GM23338 (cell line): ENCODE measurements at places on chromosomes 2 and 18. TPM values are rescaled to one million over a fixed set of nuclear protein-coding genes. Genes with fewer than 3 reads are reported as not detected.
A peak's percentile ranks its signal among the peaks of the same experiment; 100 is the strongest.

- no peak overlapping the region for H3K27ac ChIP-seq
- no peak overlapping the region for H3K4me3 ChIP-seq
- no peaks in the 10 kb centered on the region for H3K4me1 ChIP-seq
- H3K36me3 ChIP-seq = no peaks in the 10 kb centered on the region
Observed at GRCh38 chr2:155308367-155309009, 610.0 kb downstream of the KCNJ3 start.

GRCh38 chr2:161709428-161709827 lies 85.2 kb downstream of the SLC4A10 start:
- H3K27me3 ChIP-seq = no peaks in the 10 kb centered on the region
- H3K4me1 ChIP-seq = no peaks in the 10 kb centered on the region
- no peak for DNase-seq
- H3K4me3 ChIP-seq = no peak overlapping the region
- H3K27ac ChIP-seq = no peak overlapping the region

GRCh38 chr18:10249270-10249669 lies 205.2 kb upstream of the APCDD1 start:
- peak; percentile 58 for DNase-seq
- H3K27me3 ChIP-seq = no peaks in the 10 kb centered on the region
- no peak overlapping the region for H3K27ac ChIP-seq
- no peak overlapping the region for H3K4me3 ChIP-seq
- H3K4me1 ChIP-seq = no peaks in the 10 kb centered on the region

TXNDC9 gene
- 48.1 and 54.4 TPM in 2 replicates for total RNA-seq

CLEC4F gene
- not detected in 2 replicates for total RNA-seq

MROH2A gene
- not detected in 2 replicates for total RNA-seq

SERPINB13 gene
- total RNA-seq = not detected in 2 replicates

ANKRD29 gene
- 6.6 and 16.9 TPM in 2 replicates for total RNA-seq

DNA sequence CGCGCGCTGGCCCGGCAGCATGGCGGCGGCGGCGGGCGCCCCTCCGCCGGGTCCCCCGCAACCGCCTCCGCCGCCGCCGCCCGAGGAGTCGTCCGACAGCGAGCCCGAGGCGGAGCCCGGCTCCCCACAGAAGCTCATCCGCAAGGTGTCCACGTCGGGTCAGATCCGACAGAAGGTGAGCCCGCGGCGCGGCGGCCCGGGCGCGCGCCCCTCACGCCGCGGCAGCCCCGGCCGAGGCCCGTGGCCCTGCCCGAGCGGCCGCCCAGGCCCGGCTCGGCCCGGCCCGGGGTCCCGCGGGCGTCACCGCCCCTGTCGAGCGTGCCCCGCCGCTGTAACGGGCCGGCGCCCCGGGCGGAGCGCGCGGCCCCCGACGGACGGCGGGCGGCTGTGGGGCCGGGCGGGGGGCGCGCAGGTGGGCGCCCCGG lies 218 bp downstream of the DGKD start:
- H3K4me3 ChIP-seq = peak overlapping the region; percentile 85; the same call in 1 of the 2 replicates
- H3K4me1 ChIP-seq = peaks cover 5% of the 10 kb centered on the region; the same call in 1 of the 2 replicates
- H3K27me3 ChIP-seq = peaks cover 32% of the 10 kb centered on the region
- no peak for DNase-seq

DNA sequence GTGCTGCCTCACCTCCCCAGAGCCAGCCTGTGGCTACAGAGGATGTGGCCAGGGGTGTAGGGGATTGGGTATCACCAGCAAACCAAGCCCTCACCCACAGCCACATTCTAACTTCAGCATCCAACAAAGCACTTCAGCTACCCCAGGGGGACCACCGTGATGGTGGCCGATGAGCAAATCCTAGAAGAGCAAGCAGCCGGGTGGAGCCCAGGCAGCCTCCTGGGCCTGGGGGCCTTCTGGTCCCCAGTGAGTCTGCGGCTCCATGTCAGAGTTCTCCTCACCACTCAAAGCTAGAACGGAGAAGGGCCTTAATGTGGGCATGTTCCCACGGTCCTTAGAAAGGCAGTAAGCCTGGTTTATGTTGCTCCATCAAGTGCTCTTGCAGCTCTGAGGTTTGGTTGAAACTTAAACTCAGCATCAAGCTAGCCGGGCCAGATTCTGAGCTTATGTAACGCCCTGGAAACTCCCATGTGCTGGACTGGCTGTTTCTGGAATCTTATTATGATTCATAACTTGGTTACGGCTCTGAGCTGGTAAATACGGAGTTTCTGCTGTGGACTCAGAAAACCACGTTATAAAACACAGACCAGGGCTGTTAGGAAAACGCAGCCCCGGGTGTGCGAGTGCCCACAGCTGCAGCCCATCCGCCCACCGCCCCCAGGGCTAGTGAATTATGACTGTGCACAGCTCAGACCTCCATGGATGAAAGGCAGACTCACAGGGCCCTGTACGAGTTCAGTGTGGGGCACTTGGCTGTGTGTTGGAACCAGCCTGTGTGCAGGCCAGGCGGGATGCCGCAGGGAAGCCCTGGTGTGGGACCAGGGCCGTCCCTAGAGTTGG lies 99.8 kb downstream of the SEPTIN10 start:
- H3K27ac ChIP-seq = no peak overlapping the region
- no peak overlapping the region for H3K4me3 ChIP-seq
- no peak for DNase-seq
- H3K27me3 ChIP-seq = no peaks in the 10 kb centered on the region
- H3K4me1 ChIP-seq = no peaks in the 10 kb centered on the region
- no peaks in the 10 kb centered on the region for H3K36me3 ChIP-seq

DNA sequence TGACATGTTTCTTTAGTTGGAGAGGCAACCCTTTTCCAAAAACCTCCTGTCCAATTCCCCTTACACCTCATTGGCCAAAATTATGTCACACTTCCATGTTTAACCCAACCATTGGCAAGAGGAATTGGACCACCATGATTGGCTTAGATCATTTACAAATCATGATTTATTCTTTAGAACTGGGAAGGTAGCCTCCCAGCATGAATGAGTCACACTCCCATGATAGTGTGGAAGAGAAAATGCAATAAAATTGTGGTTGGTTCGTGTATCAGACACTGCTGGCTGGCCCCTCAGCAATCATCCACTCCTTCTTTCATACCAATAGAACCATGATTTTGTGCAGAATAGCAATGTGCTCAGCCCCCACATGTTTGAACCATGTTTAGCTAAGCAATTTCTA lies 156.6 kb upstream of the ACVR2A start:
- H3K27ac ChIP-seq = no peak overlapping the region
- H3K27me3 ChIP-seq = no peaks in the 10 kb centered on the region
- DNase-seq = no peak
- no peak overlapping the region for H3K4me3 ChIP-seq
- H3K4me1 ChIP-seq = 0 out of 2 replicates have a peak, but pooled peaks cover 1% of the 10 kb centered on the region

GRCh38 chr18:78072375-78072774 lies 822.7 kb downstream of the GALR1 start:
- DNase-seq = no peak
- H3K27me3 ChIP-seq = no peaks in the 10 kb centered on the region
- no peaks in the 10 kb centered on the region for H3K4me1 ChIP-seq
- peaks cover 3% of the 10 kb centered on the region; the same call in 1 of the 2 replicates for H3K36me3 ChIP-seq
- no peak overlapping the region for H3K27ac ChIP-seq
- no peak overlapping the region for H3K4me3 ChIP-seq

DNA sequence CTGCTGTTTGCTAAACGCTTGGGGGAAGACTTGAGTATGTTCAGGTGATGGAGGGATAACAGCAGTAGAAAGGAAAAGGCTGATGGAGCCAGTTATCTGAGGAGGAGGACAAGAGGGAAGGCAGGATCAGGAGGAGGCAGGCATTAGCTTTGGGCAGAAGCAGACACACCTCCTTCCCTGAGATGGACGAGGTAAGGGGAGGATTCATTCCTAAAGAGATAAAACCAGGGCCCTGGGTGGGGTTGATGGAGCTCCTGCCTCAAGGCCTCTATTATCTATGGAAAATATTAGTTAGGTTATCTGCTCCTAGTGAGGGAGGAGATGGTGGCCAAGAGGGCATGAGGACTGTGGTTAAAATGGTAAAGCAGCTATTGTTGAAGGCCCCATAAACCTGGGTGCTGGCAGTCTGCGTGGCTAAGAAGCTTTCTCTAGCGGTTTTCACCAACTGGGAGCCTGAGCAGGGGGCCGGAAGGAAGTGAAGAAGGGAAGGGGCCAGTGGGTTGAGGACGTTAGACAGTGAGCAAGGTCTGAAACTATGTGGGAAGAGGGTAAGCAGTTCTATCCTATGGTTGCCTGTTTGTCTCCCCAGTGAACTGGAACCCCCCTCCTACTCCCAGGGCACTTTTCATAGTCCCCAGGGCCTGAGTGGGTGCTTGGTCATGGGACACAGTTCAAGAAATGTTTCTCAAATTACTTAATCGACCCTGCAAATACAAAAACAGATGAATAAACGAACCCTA lies 56.6 kb upstream of the HK2 start:
- H3K4me1 ChIP-seq = peaks cover 8% of the 10 kb centered on the region
- no peak for DNase-seq
- H3K27ac ChIP-seq = no peak overlapping the region
- no peaks in the 10 kb centered on the region for H3K27me3 ChIP-seq

DNA sequence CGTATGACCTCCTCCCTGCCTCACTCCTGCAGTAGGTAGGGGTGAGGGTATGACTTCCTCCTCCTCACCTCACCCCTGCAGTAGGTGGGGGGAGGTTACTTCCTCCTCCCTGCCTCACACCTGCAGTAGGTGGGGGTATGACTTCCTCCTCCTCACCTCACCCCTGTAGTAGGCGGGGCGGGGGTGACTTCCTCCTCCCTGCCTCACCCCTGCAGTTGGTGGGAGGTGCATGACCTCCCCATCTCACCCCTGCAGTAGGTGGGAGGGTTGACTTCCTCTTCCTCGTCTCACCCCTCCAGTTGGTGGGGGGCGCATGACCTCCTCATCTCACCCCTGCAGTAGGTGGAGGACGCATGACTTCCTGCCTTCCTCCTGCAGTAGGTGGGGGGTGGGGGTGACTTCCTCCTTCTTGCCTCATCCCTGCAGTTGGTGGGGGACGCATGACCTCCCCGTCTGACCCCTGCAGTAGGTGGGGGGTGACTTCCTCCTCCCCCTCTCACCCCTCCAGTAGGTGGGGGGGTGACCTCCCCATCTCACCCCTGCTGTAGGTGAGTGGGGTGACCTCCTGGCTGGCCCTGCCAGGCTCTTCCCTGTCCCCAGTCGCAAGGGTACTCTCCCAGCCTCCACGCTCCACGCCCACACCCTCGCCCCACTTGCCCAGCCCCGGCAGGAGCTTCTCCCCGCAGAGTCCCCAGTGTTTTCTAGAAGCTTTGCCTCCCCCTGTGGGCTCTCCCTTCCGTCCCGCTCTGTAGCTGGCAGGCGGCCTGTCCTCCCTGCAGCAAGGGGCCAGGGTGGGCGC lies 39.3 kb downstream of the TSHZ1 start:
- H3K27ac ChIP-seq = no peak overlapping the region
- DNase-seq = no peak
- H3K4me1 ChIP-seq = no peaks in the 10 kb centered on the region
- H3K36me3 ChIP-seq = no peaks in the 10 kb centered on the region
- no peak overlapping the region for H3K4me3 ChIP-seq

- no peak for DNase-seq
- peaks cover 88% of the 10 kb centered on the region for H3K36me3 ChIP-seq
- no peaks in the 10 kb centered on the region for H3K27me3 ChIP-seq
- H3K4me3 ChIP-seq = no peak overlapping the region
- no peaks in the 10 kb centered on the region for H3K4me1 ChIP-seq
- no peak overlapping the region for H3K27ac ChIP-seq
Observed at GRCh38 chr2:151465771-151466170, 56.1 kb downstream of the RIF1 start.

TP53I3 gene
- total RNA-seq = 35.7 and 36.5 TPM in 2 replicates

DNA sequence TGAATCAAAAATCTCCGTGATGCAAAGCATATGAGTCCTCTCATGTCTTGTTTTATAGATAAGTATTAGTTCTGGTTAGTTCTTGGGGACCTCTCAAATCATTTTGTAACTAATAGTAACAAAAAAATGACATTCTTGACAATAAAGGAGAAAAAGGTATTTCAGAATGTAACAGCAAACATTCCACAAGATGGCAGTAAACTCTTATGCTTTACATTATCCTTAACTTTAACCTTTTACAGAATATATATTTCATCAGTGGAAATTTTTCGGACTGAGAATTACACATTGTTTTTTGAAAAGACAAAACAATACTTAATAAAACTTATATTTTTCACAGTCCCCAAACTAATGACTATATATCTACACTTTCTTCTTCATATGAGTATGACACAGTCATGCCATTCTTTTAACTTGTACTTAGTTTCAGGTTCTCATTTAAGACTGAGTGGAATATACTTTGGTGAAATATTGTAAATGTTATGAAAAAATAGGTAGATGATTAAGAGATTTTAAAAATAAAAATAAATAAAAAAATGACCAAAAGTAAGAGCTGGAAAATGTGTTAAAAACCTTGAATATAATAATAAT lies 142.9 kb upstream of the NXPH2 start:
- DNase-seq = peak; percentile 52
- H3K27ac ChIP-seq = no peak overlapping the region
- no peaks in the 10 kb centered on the region for H3K36me3 ChIP-seq
- no peaks in the 10 kb centered on the region for H3K27me3 ChIP-seq
- H3K4me3 ChIP-seq = no peak overlapping the region

DNA sequence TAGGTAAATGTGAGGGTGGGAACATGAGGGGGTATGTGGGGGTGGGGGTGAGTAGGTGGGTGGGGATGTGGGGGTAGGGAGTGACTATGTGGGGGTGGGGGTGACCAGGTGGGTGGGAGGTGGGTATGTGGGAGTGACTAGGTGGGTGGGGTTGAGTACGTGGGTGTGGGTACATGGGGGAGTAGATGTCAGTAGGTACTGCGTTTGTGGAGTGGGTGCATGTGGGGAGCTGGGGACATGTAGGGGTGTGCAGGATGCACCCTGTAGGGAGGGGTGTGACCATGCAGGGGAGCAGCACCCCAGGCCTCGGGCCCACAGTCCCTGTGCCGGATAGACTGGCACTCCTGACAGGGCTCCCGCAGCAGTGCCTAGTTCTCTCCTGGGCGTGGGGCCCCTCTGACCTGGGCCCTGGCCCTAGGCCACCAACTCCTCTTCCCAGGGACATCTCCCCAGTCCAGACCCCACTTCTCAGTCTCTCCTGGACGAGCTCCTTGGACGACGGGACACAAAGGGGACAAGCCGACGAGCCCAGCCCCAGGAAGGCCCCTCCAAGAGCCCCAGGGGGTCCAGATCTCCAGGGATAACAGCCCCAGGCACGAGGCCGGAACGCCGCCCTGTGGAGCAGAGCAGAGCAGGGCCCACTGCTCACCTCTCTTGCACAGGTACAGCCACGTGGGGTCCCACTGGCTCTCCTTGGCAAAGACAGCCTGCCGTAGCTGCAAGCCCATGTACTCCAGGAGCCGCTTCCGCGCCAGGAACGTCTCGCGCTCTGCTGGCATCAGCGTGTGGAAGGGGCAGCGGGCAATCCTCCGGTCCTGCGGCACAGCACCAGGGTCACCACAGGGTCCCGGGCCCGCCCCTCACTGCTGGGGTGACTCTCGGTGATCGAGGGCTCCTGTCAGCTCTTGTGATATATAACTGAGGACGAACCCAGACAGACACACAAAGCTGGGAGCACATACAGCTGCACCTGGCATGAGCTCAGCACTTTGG lies 58.2 kb downstream of the ANKMY1 start:
- H3K4me1 ChIP-seq = no peaks in the 10 kb centered on the region
- H3K4me3 ChIP-seq = no peak overlapping the region
- H3K27me3 ChIP-seq = no peaks in the 10 kb centered on the region
- H3K27ac ChIP-seq = no peak overlapping the region
- no peaks in the 10 kb centered on the region for H3K36me3 ChIP-seq

- no peaks in the 10 kb centered on the region for H3K36me3 ChIP-seq
- no peak overlapping the region for H3K4me3 ChIP-seq
- DNase-seq = no peak
- no peaks in the 10 kb centered on the region for H3K4me1 ChIP-seq
- no peaks in the 10 kb centered on the region for H3K27me3 ChIP-seq
- no peak overlapping the region for H3K27ac ChIP-seq
Observed at GRCh38 chr2:84641021-84641420, 124.7 kb downstream of the DNAH6 start.
